ENCODE measurements at places on chromosomes 2 and 18.

- DNase-seq: no peak
Measured at GRCh38 chr2:159891917-159892730, 94.1 kb upstream of the CD302 start.

DNA sequence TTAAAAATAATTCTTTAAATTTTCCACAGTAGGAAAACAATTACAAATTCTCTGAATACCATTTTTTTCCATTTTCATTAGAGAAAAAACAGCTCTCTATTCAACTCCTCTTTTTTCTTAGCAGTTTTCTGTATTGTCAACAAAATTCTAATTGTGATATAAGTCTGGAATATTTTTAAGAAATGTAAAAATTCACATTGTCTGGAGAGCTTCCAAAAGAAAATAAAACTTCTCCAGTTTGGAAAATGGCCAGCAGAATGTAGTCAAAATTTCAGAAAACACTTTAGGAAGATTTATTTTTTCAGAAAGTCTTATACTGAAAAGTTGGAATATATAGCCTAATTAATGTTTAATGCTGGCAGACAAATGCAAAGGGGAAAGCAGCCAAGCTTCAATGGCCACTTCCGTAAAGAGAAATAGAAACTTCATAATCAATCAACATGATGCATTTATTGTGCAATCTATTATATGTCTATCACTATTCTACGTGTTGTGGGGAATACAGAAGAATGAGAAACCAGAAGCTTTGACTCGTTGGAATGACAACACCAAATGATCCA lies 733.2 kb upstream of the PKDCC start:
- DNase-seq: no peak

DNA sequence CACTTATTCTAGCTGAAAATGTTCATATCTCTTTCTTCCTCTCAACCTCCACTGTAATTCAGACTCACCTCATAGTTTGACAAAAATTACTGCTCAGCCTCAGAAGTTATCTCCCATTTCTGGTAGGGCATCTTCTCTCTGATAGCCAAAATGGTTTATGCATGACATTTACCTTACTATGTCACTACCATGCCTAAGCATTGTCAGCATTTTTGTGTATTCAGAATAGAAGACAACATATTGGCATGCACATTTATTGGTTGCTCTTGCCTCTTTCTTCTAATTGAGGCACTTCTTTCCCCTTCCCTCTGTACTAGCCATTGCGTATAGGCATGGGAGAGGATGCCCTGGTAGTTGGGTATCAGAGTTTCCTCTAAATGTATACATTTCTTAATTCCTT lies 406.1 kb upstream of the DCC start:
- DNase-seq: no peak

- DNase-seq: no peak
Measured at GRCh38 chr2:37767959-37768925, 96.8 kb upstream of the CDC42EP3 start.

- no peak for DNase-seq
Measured at GRCh38 chr2:70627211-70627898, 73.7 kb upstream of the TGFA start.

DNA sequence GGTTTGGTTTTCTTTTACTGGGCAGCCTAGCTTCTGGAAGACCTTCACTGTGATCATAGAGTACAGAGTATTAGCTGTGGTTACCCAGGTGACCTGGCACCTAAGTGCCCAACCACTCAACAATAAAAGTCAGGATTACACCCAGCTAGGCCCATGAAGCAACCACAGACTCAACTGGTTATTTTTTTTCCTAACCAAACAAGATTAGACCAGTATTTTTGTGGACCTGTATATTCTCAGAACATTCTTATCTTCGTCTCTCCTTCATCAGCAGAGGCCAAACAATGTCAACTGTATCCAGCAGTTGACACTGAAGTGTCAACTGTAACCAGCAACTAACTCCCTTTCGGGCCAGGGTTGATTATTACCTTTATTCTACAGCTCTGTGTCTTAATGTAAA lies 289.2 kb upstream of the SLC39A10 start:
- DNase-seq: no peak

DNA sequence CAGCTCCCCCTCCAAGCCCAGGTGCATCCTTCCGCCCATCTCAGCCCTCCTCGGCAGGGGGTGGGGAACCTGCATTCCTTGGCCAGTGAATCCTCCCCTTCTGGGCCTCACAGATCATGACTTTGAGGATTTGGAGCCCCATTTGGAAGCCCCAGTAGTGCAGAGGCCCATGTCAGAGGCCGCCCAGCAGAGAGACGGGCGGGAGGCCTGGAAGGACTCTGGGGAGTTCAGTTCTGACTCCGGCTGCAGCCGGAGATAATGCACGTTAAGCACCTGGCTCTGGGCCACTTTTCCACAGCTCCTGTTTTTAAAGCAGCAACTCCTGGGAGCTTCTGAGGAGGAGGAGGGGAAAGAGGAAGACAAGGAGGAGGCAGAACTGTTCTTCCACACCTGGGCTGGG lies 14.9 kb downstream of the ATOH8 start:
- no peak for DNase-seq

GRCh38 chr2:191188550-191189093 lies 37.8 kb upstream of the STAT4 start:
- no peak for DNase-seq

- DNase-seq: no peak
Measured at GRCh38 chr2:217639481-217639880, 363.3 kb downstream of the TNS1 start.

- no peak for DNase-seq
Measured at GRCh38 chr2:191432121-191432520, 186.9 kb downstream of the MYO1B start.

DNA sequence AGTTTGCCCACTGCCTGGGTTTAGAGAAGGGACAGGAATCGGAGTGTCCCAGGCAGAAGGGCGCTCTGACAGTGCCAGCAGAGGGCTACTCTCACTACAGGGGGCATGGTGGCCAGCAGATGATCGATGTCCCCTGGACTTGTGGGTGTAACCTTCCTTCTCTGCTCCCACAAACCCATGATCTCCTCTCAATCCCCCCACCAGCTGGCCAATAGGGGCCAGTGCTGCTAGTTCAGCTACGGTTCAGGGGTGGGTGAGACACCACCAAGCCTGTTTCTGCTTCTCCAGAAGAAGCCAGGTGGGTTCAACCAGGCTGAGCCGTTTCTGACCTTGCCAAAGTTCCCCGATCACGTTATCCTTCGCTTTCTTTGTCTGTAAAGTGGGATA lies 1.3 kb downstream of the NPPC start:
- DNase-seq: no peak

GRCh38 chr18:75654851-75655751 lies 227.6 kb upstream of the SMIM21 start:
- peak; percentile 33 for DNase-seq

- DNase-seq: no peak
Measured at GRCh38 chr18:61893971-61894750, 1.4 kb upstream of the RNF152 start.

DNA sequence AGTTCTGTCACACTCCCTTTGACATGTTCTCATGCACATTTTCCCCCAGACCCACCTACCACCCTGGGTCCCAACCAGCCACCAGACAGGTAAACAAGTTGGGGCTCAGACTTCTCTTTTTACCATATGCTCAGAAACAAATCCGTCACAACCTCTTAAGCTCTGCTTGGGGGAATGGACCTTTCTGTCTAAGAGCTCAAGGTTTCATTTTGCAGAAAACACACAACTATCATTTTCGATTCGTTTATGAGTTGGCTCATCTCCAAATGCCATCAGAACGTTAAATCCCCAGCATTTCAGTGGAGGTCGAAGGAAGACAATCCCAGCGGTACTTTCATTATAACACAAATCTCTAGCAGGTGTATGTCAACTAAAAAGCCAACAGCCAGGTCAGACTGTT lies 30.6 kb upstream of the NCK2 start:
- DNase-seq: no peak

All from iPS DF 19.7 (cell line).